Epithelial cell of alveolus of lung (primary cell): ENCODE measurements at places on chromosomes 2 and 18. TPM values are rescaled to one million over a fixed set of nuclear protein-coding genes. Genes with fewer than 3 reads are reported as not detected.

APOB gene
- total RNA-seq, result under 0.01 TPM in 1 of 2 replicates, not detected in the other

PIGN gene
- 14.2 and 22.5 TPM in 2 replicates for total RNA-seq

ERMN gene
- not detected in 2 replicates for total RNA-seq

POLE4 gene
- 10.9 and 21.1 TPM in 2 replicates for total RNA-seq

CENPA gene
- total RNA-seq, result 7.7 and 18.0 TPM in 2 replicates

FSIP2 gene
- total RNA-seq, result 0.13 and 0.24 TPM in 2 replicates

IER3IP1 gene
- 20.1 and 20.4 TPM in 2 replicates for total RNA-seq

OTX1 gene
- total RNA-seq, result 0.13 TPM in 1 of 2 replicates, not detected in the other

DUSP19 gene
- 1.4 and 3.3 TPM in 2 replicates for total RNA-seq

HTR2B gene
- total RNA-seq, result 0.08 TPM in 1 of 2 replicates, not detected in the other

CSRNP3 gene
- 0.91 and 1.0 TPM in 2 replicates for total RNA-seq

HOXD1 gene
- total RNA-seq, result not detected in 2 replicates

MZT2B gene
- 263 and 313 TPM in 2 replicates for total RNA-seq

TMEM163 gene
- total RNA-seq, result 0.13 TPM in 1 of 2 replicates, not detected in the other

CFLAR gene
- total RNA-seq, result 23.7 and 62.8 TPM in 2 replicates

STARD6 gene
- not detected in 2 replicates for total RNA-seq

RNF103 gene
- 15.3 and 32.4 TPM in 2 replicates for total RNA-seq

CDH19 gene
- total RNA-seq, result 0.13 TPM in 1 of 2 replicates, not detected in the other

GALNT3 gene
- 0.56 and 3.6 TPM in 2 replicates for total RNA-seq

CD8A gene
- not detected in 2 replicates for total RNA-seq

CFAP65 gene
- total RNA-seq, result not detected in 2 replicates

KDSR gene
- total RNA-seq, result 29.6 and 30.4 TPM in 2 replicates

CETN1 gene
- total RNA-seq, result not detected in 2 replicates

MOGAT1 gene
- total RNA-seq, result not detected in 2 replicates

CXCR2 gene
- 0.24 TPM in 1 of 2 replicates, not detected in the other for total RNA-seq

CYS1 gene
- 0.39 TPM in 1 of 2 replicates, not detected in the other for total RNA-seq

ZBTB7C gene
- under 0.01 TPM in 1 of 2 replicates, not detected in the other for total RNA-seq

IL36B gene
- total RNA-seq, result not detected in 2 replicates

VWA3B gene
- not detected in 2 replicates for total RNA-seq

MYO5B gene
- total RNA-seq, result 2.3 TPM in 1 of 2 replicates, not detected in the other

NT5C1B gene
- not detected in 2 replicates for total RNA-seq

NDUFAF7 gene
- 6.2 and 21.5 TPM in 2 replicates for total RNA-seq

DNAH6 gene
- total RNA-seq, result under 0.01 and 0.08 TPM in 2 replicates

RASGRP3 gene
- 0.56 and 1.9 TPM in 2 replicates for total RNA-seq

C2orf81 gene
- 0.72 and 2.1 TPM in 2 replicates for total RNA-seq

SLC4A3 gene
- 3.8 and 4.0 TPM in 2 replicates for total RNA-seq

SMYD1 gene
- total RNA-seq, result 0.64 TPM in 1 of 2 replicates, not detected in the other
